ENCODE measurements at places on chromosomes 3 and 15.
A peak's percentile ranks its signal among the peaks of the same experiment; 100 is the strongest.

GRCh38 chr15:60530653-60531052 is 51.7 kb upstream of the ICE2 start:
- DNase-seq = no peak

- DNase-seq = no peak
These were observed 826.8 kb upstream of the CFAP20DC start for GRCh38 chr3:59876533-59877062.

GRCh38 chr3:146732325-146732724 is 127.2 kb upstream of the PLSCR5 start:
- no peak for DNase-seq

GRCh38 chr15:67828278-67828968 is 3.1 kb downstream of the SKOR1 start:
- no peak for DNase-seq

- no peak for DNase-seq
These were observed 9.1 kb downstream of the PLA2G4D start for GRCh38 chr15:42085236-42085605.

DNA sequence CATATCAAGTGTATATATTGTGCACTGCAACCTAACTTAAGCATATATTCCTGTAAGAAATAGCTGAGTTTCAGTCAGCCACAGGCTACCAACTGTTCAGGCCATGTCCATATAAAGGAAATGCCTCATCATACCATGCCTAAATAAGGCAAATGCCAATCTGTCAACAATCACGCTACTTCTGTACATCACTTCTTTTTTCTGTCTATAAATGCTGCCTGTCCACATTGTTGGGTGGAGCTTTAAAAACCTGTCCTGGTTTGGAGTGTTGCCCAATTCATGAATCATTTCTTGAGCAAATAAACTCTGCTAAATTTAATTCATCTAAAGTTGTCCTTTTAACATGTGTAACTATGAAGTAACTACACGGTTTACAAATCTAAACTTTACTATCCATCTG is 1091.9 kb downstream of the NSUN3 start:
- DNase-seq = no peak

DNA sequence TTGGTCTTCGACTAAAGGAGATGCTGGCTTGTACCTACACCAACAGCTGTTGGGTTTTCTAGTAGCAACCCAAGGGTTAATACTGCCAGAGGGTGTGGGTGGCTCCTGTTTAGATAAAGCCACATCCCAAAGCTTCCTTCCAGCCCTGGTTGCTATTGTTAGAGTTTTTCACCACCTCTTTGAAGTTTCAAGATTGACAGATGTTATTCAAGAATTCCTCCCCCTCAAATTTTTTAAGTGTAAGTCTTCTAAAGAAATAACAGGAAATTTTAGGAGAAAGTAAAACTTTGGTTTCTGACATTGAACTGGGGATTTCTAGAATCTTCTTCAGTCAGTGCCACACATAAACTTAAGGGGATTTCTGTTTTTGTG is 60.9 kb downstream of the TGFBR2 start:
- DNase-seq = peak; percentile 16

GRCh38 chr3:12935023-12935860 is 93.9 kb upstream of the RPL32 start:
- DNase-seq = no peak

DNA sequence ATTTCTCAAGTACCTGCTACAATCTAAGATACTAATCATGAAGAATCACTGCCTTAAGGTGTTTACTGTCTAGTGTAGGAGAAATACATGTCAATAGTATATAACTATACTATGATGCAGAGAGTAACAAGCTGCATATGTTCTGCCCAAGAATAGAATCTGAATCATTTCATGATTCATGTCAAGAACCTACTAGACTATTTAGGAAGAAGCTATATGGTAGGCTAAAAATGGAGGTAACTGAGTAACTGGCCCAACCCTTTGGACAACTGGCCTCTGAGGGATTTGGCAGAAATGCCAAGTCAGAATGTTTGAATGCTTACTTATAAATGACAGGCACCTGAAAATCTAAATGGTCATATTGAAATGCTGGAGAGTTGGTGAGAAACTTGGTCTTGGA is 59.9 kb upstream of the DGKG start:
- no peak for DNase-seq

DNA sequence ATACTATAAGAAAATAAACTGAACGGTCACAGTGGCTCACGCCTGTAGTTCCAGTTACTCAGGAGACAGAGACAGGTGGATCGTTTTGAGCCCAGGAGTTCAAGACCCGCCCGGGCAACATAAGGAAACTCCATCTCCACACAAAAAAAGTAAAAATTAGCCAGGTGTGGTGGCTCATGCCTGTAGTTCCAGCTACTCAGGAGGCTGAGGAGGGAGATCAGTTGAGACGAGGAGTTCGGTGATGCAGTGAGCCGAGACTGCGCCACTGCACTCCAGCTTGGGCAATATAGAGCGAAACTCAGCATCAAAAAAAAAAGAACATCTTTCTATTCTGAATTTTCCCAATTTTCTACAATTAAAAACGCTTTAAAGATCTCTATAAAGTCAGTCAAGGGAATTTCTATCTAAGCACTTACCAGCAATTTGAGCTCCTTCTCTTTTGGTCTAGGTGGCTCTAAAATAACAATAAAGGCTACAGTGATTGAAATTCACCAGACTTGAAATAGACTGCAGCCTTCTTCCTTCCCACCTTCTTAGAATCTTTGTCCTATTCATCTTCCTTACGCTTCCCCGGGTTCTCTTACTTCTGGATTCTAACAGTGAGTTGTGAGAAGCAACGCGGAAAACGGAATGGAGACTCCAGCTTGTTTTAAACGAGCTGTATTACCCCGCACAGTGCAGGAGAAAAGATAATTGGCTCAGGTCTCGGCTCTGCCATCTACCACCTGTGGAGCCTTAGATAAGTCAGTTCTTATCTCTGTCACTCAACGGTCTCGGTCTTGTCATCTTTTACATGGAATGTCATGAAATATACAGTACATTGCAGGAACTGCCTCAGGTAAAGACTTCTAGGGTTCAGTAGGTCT is 812 bp upstream of the SEC62 start:
- DNase-seq = peak; percentile 70

- DNase-seq = no peak
These were observed 272.1 kb downstream of the SI start for GRCh38 chr3:164806188-164806587.

DNA sequence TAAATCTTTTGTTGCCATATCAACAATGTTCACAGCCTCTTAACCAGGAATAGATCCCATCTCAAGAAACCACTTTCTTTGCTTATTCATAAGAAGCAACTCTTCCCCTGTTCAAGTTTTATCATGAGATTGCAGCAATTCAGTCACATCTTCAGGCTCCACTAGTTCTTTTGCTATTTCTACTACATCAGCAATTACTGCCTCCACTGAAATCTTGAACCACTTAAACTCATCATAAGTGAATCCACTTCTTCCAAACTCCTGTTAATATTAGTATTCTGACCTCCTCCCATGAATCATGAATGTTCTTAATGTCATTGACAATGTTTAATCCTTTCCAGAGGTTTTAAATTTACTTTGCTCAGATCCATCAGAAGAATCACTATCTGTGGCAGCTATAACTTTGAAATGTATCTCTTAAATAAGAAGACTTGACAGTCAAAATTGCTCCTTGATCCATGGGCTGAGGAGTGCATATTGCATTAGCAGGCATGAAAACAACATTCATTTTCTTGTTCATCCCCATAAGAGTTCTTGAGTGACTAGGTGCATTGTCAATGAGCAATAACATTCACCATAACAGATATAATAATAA is 205.9 kb downstream of the DTWD1 start:
- DNase-seq = no peak

DNA sequence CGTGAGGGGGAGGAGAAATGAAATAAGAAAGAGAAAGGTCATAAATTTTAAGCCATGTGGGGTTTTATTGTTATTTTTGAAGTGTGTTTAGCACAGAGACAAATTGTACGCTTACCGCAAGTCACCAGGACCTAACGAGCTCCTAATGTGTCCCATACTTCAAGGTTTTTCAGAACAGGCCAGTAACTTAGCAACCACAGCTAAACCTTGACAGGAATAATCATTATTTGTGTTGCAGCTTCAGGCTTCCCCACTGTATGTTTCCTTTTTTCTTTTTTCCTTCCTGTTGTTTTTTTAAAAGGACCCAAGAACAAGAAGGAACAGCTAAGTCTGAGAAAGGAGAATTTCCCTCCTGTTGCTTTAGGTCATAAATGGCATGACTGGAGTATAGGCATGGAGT is 160.8 kb downstream of the TUSC7 start:
- DNase-seq = no peak

Data from hematopoietic multipotent progenitor cell treated with erythropoietin and hydrocortisone succinate and interleukin-3 and kit ligand, for 15 days (in vitro differentiated cells).